ENCODE measurements at places on chromosomes 5 and 9.
A peak's percentile ranks its signal among the peaks of the same experiment; 100 is the strongest.

DNA sequence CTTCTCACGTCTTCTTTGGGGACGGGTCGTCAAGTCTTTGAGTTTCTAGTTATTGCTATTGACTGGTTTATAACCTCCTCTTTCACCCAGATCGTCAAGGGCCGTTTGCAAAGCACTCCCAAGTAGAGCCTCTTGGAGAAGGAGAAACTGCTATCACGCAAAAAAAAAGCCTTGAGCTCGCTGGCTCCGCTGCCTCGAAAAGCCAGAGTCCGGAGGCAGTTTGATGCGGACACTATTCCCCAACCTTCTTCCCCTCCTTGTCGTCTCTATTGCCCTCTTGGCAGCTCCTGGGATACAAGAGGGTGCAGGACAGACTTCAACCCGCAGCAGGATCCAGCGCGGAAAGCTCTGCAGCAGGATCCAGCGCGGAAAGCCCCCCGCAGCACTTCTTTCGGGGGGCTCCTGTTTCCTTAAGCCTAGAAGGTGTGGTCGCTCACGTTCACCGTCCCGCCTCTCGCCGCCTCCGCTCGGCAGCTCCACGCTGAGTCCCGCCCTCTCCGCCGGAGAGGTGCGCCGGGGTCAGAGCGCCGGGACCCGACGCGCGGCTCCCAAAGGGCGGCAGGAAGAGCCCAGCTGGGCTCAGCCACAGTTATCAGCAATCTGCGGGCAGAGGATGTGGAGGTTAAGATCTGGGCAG lies at the start of gene PCDHAC1:
Gene PCDHAC1 (plus strand): TSS at position 494 of the 637 bp plus-strand sequence. CDS start 594 bp downstream, outside the sequence.
- DNase-seq: no peak

DNA sequence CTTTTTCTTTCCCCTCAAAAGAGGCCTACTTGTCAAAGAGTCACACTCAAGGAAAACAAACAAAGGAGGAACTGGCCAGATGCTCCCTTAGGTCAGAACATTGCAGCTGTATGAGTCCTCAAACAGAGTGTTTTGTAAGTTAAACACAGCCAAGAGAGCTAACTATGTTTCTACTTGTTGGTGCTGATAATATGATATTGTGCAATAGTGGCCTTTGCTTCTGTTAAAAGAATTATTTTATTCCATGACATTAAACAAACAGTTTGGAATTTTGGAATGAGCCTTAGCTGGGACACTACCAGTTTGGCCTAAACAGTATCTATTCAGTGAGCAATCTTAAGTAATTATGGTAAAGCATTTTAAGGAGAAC lies 56.0 kb upstream of the TPD52L3 start:
- no peak for DNase-seq

- no peak for DNase-seq
Observed at GRCh38 chr5:39464088-39464487, 39.3 kb upstream of the DAB2 start.

GRCh38 chr5:74579215-74579614 lies 61.3 kb downstream of the ENC1 start:
- DNase-seq: peak; percentile 92

DNA sequence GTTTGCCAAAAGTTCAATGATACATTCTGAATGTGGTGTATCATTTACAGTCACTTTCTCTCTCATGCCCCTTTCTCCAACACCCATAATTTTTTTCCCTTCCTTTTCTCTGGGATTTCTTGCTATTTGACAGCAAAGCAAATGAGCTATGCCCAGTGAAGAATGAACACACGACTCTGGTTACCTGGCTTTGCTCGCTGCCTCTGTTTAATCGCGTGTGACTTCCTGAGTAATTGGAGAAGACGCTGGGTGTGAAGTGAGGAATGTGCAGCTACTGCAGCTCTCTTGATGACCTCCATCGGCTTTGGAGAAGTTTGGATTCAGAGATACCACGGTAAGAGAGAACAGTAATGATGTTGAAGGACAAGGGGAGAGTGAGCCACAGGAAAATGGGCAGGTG lies 651.8 kb downstream of the KIF4B start:
- DNase-seq: no peak

- DNase-seq: no peak
Observed at GRCh38 chr5:171424726-171425125, 5.3 kb downstream of the FGF18 start.

GRCh38 chr5:116437922-116438578 lies 136.6 kb downstream of the SEMA6A start:
- DNase-seq: no peak

- no peak for DNase-seq
Observed at GRCh38 chr9:73543727-73544126, 392.1 kb downstream of the ANXA1 start.

DNA sequence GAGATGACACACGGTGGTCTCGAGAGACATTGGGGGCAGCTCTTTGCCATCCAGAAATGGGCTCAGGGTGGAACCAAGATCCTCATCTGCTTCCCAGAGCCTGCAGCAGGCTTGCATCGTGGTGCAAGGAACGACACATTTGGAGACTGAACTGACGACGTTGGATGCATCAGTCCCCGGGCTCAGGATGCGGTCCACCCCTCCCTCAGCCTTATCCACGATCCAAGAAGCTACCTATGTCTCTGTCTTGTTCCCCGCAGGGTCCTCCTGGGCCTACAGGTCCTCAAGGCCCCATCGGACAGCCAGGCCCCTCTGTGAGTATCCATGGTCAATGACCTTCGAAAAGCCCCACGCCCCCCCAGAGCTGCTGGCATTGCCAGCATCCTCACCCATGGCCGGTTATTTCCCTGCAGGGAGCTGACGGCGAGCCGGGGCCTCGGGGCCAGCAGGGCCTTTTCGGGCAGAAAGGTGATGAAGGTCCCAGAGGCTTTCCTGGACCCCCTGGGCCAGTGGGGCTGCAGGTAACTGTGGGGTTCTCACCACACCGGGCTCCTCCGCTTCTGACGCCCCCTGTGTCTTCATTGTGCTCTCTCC lies 69.4 kb upstream of the FCN2 start:
- DNase-seq: no peak

GRCh38 chr5:142283304-142283703 lies 41.5 kb downstream of the SPRY4 start:
- DNase-seq: no peak

DNA sequence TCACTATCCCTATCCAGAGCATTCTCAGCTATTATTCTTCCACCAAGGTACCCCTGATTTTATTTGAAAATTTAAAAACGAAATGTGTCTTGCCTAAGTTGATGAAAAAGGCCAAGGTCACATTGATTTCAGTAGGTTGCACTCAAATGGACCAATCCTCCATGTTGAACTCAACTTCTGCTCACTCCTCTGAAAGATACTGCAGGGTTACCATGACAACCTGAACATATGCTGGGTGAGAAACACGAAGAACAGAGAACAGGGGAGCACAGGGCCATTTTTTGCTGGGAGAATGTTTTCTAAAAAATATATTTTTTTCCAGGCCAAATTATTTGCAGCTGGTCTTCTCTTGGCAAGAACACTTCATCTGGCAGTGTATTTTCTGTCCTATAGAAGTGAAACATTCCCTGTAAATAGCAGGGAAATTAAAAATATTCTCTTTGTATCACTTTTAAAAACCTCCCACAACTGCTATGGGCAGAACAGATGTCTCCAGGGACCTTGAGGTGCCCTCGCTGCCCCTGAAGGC lies 215.9 kb downstream of the NXNL2 start:
- no peak for DNase-seq

- DNase-seq: no peak
Observed at GRCh38 chr9:124779368-124780059, 2.6 kb downstream of the OLFML2A start.

DNA sequence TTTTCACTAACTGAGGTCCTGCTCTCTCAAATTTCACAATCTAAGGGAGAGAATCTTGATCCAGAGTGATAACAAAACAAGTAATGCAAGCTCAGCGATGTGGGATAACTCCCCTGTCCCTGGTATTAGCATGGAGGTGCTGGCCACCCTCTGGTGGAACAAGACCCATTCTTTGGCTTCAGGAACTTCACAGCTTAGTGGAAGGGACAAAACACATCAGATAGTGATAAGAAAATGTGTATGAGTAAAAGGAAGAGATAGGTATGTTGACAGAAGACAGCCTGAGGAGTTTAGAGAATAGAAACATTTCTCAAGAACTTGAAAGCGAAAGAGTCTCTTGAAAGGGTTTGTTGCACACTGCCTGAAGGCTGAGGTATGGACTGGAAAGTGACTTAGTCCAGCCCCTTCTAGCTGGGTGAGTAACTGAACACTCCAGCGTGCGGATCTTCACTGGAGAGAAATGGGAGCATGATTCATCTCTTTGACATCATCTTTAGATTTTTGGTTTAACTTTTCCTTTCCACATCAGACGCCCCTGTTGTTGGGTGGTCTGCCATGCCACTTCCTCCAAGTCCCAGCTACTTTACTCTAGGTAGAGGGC lies 25.4 kb upstream of the ZSWIM6 start:
- DNase-seq: no peak

- DNase-seq: no peak
Observed at GRCh38 chr5:160213537-160213936, 15.8 kb upstream of the FABP6 start.

GRCh38 chr5:58551492-58551891 lies 31.4 kb upstream of the RAB3C start:
- no peak for DNase-seq

DNA sequence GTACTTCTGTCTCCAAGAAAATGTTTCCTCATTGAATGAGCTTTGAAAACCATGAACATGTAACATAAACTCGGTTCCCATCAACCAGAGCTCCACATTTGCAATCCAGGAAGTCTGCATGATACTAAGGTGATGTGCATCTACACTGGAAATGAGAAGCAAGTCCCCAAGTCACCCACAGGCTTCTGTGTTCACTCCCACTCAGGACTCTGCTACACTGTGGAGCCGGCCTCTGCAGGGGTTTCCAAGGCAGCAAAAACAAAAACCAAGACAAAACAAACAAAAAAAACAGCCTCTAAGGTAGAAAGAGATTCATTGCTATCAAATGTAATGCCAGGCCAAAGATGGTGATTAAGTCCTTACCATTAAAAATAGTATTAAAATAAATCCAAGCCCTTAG lies 593.7 kb downstream of the IRX1 start:
- DNase-seq: peak; percentile 20

- no peak for DNase-seq
Observed at GRCh38 chr9:36793277-36793676, 220.6 kb downstream of the MELK start.

GRCh38 chr5:140075371-140075770 lies 32.3 kb upstream of the NRG2 start:
- DNase-seq: no peak

DNA sequence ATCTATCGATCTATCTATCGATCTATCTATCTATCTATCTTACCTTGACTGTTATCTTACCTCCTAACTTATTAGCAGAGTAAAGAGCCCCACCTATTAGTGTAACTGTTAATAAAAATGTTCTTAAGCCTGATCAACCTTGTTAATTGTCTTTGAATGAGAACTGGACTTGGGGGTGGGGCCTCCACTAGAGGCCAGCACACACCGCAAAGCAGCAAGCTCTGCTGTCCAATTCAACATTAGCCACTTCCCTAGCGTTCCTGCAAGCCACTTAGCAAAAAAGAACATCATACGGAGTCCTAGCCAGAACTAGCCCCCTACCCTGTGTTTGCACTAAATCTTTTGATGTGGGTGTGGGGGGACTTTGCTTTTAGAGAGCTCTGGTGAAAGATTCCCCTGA lies 515.8 kb downstream of the KDM4C start:
- DNase-seq: no peak

- no peak for DNase-seq
Observed at GRCh38 chr5:141570655-141571054, 48.1 kb downstream of the DIAPH1 start.

DNA sequence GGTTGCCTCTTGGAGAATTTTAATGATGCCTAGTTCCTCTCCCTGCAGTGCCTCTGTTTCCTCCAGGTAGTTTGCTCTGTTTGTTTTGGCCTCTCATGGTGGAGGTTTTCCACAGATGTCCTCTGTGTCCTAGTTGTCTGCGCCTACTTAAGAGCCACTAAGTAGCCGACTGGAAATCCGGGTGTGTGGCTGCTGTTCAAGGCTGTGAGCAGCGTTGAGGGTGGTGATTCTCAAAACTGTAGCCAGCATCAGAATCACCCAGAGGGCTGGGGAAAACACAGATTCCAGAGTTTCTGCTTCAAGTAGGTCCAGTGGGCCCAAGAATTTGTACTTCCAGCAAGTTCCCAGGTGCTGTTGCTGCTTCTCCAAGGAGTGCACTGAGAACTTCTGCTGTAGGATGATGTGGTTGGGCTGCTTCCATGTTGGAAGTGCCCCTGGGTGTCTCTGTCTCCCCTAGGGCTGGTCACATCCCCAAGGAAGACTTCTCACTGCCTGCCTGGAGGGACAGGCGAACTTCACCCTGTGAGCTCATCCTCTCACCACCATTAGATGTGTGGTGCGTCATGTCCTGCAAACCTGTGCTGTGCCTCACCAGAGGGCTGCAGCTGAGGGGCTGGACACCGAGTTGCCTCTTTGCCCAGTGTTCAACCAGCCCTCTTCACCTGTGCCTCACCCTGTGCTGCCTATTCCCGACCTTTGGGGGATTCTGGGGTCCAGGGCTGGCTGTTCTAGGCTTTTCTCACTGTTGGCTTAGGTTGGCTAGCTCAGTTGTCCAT lies 34.8 kb downstream of the SECISBP2 start:
- no peak for DNase-seq

- DNase-seq: no peak
Observed at GRCh38 chr5:77844373-77844622, 68.2 kb upstream of the TBCA start.

- no peak for DNase-seq
Observed at GRCh38 chr5:124961521-124961920, 215.1 kb upstream of the ZNF608 start.

GRCh38 chr5:142671801-142672200 lies 14.1 kb downstream of the FGF1 start:
- DNase-seq: no peak
